ENCODE measurements at places on chromosomes 1 and 21.

DNA sequence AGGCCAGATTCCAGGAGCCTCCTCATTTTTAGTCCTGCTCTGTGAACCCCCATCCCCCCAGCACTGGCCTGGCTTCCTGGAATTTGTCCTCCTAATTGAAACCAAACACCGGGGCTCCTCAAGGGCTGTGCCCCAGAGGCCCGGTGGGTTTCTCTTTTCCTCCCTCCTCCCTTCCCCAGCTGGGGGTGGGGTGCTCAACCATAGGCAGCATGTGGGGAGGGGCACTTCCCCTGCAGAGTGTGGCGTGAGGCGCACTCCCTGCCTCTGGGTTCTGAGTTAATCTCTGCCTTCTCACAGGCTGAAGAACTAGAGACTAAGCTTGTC, 67.5 kb upstream of the ACOT11 start:
- no peak for DNase-seq

DNA sequence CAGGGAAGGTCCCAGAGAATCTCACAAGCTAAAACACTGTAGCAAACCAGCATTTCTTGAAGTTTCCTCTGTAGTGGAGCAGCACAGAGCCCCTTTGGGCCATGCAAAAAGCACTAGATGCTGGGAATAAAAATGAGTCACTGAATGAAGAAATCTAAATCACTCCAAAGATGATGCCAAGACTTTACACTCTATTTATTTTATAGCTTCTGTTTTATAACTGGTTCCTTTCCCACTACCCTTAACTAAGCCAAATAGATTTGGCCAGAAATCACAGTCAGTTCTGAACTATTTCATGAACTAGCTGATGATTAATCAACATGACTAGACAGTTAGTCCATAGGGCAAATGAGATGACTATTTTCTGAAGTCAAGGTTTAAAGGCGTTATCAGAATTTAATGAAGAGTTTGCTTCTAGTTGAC, 89.5 kb downstream of the SCMH1 start:
- no peak for DNase-seq

- no peak for DNase-seq
Observed at GRCh38 chr21:39845571-39846130, 21.6 kb upstream of the PCP4 start.

- no peak for DNase-seq
Observed at GRCh38 chr1:44151332-44151731, 9.9 kb upstream of the KLF18 start.

GRCh38 chr1:200435200-200435780, 25.5 kb upstream of the ZNF281 start:
- no peak for DNase-seq

GRCh38 chr1:12040457-12041051, 21.3 kb downstream of the MIIP start:
- DNase-seq = no peak

DNA sequence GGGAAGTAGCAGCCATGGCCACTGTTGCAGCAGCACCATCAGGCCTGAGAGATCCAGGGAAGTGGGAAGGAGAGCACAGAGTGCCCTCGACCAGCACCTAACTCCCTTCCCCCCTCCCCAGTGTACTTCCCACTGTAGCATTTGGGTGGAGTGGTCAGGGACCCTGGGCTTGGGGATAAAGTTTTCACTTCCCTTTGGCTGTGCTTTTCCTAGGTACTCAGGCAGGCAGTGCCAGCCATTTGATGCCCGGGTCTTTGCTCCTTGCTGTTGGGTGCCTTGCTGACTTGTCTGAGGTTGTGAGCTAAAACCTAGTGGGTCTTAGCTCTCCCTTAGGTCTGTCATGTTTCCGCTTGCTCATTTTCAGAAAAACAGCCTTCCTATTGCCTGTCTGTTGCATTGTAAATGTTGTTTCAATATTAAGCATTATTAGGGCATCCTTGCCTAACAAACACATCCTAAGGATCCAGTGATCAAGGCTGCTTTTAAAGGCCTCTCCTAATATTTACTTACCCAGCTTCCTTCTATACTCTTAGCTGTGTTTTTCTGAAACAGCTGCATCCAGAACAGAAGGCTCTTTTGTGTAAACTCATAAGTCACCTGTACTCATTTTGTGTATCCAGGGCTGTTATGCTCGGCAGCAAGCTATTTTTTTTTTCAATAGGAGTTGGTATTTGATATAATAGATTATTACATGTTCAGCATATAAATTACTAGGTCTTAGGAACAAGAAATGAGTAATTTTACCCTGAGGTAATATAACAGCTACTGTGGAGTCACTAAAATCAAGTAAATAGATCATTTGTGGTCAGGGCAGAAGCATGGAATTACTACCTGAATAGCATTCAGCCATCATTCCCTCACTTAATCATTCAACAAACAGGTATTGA, 418.6 kb upstream of the PROX1 start:
- DNase-seq = no peak

DNA sequence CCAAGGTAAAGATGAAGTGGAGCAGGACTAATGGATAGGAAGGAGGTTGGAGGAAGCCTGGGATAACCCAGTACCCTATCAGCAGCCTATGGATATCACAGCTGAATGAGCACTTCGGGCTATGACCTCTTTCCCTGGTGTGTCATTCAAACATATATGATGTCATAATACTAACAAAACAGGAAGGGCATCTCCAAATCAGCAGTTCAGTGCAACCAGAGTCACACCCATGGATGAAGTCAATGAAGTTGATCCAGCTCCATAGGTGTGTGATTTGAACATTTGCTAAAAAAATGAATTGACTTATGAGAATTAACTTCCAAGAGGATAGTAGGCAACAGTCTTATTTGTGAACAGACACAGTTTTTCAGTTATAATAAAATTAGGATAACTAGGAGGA, 1.7 kb upstream of the C1orf116 start:
- no peak for DNase-seq

GRCh38 chr1:211985556-211986264, 49.6 kb downstream of the INTS7 start:
- DNase-seq = no peak

Data from HCT116 (cell line).